GM23248 (cell line): ENCODE measurements at places on chromosomes 5 and 9.

- peak; percentile 81 for DNase-seq
Measured at GRCh38 chr9:69898714-69899209, 78.1 kb downstream of the CFAP95 start.

DNA sequence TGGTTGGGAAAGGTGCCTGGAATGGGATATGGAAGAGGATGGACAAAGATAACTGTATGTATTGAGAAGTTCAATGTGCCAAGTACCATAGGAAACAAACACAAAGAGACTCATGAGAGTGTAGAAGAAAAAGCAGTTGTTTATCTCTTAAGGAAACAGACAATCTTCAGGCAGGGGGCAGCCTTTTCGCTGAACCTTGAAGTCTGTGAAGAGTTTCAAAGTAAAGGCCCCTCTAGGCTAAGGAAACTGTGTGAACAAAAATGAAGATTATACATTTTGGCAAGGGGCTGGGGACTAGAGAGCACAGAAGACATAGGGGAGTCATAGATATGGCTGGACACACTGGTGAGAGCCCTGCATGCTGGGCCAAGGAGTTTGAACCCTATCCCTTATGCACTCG, 27.5 kb upstream of the FRMPD1 start:
- no peak for DNase-seq

GRCh38 chr5:112685931-112686330, 51.8 kb upstream of the APC start:
- DNase-seq, result peak; percentile 44

- no peak for DNase-seq
Measured at GRCh38 chr9:138016406-138017187, 139.0 kb downstream of the CACNA1B start.

DNA sequence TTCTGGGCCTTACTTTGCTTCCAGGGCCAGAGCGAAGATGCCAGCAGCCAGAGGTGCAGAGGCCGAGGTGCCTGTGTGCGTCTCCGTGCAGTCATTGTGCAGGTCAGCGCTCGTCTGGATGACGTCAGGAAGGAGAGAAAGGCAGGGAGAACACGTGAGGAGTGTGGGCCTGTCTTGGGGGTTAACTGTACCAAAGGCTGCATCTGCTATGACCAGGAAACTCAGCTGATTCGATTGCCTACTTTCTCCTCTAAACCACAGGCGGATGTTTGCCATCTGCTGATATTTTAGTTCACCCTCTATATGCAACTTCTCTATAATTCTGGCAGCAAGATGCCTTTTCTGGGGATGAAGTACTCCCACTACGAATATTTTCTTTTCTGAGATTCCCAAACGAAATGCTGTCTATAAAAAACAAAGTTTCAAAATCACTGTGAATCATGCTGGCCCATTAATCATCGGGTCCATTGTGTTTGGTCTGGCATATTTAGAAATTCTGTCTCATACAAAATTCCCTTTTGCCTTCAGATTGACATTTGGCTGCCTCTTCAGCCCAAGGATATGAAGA, 24.8 kb downstream of the PCSK1 start:
- peak; percentile 71 for DNase-seq

DNA sequence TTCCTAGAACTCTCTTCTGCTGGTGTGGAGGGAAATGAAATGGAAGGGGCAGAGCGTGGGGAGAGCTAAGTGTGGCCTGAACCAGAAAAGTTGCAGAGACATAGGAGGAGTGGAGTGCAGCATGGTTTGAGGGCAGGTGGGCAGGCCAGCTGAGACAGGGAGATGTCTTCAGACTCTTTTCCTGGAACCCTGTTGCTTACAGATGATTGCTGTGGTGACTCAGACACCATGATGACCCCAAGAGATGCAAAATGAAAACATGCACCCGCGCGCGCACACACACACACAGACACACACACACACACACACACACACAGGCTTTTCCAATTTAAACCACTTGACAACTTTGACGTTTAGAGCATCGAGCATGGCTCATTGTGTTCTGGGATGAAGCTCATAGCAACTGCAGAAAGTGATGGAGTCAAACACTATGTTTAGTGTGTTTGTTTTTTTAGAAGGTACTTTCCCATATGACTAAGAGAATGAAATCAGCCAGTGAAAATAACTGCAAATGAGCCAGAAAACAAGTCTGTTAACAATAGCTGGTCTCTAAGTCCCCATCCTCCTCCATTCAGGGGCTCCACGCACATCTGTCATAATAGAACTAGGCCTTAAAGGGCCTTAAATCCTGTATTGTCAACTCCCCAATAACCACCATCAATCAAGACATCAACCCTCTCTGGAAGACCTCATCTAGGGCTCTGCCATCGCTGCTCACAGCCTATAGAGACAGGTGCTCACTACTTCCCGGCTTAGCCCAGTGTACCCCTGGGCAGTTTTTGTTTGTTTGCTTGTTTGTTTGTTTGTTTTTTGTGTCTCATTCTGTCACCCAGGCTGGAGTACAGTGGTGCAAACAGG, 9.6 kb downstream of the TMOD1 start:
- peak; percentile 57 for DNase-seq
